ENCODE measurements at places on chromosomes 2 and 18.

GRCh38 chr18:8386669-8387380 lies 222.4 kb upstream of the RAB12 start:
- no peak for DNase-seq

DNA sequence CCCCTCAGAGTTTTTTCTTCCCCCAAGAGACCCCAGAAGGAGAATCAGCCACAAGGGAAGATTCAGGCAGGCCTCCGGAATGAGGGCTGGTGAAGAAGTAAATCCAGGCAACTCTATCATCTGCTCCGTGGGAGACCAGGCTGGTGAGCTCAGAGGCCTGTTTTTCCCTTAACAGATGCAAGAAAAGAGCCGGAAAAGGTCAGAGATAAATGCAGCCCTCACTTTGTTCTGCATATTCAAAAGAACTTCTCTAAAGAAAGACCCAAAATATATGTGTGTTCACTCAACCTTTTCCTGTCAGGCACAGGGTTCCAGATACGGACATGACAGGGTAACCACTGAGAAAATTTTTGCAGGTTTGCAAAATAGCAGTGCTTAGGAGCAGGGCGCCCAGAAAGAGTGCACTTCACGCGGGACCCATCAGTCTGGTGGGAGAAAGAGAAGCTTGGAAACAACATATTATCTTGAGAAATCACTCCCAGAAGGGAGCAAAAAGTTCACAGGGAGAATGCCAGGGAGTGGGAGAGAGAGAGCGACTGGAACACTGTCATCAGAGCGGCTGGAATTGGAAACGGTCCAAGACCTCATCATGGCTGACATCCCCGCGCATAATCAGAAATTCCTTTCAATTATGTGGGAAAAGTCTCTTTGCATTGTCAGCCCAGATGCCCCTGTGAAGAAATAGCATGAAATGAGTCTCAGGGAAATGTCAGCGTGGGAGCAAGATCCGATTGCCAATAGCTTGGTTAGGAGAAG lies 244.8 kb upstream of the SLC14A2 start:
- no peak for DNase-seq

- DNase-seq = no peak
Measured at GRCh38 chr18:25704494-25704893, 352.5 kb upstream of the ZNF521 start.

DNA sequence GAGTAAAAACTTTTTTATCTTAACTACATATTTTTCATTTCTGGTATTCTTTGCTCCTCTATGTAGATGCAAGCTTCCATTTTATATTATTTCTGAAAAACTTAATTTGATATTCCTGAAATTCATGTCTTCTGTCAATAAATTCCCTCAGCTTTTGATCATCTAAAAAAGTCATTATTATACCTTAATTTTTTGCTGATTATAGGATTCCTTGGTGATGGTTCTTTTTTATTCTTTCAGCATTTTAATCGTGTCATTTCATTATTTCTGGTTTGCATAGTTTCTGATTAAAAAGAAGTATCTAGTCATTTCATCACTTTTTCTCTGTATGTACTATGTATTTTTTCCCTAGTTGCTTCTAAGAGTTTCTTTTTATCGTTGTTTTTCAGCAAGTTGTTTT lies 241.8 kb upstream of the CYP26B1 start:
- no peak for DNase-seq

- DNase-seq = no peak
Measured at GRCh38 chr2:63050334-63051041, at the start of gene OTX1. Gene OTX1 (plus strand): TSS chr2:63050830. CDS start chr2:63052991, 2,161 bp downstream.

GRCh38 chr18:68178921-68179320 lies 536.0 kb downstream of the TMX3 start:
- no peak for DNase-seq

- no peak for DNase-seq
Measured at GRCh38 chr2:174624895-174625430, 27.4 kb upstream of the WIPF1 start.

DNA sequence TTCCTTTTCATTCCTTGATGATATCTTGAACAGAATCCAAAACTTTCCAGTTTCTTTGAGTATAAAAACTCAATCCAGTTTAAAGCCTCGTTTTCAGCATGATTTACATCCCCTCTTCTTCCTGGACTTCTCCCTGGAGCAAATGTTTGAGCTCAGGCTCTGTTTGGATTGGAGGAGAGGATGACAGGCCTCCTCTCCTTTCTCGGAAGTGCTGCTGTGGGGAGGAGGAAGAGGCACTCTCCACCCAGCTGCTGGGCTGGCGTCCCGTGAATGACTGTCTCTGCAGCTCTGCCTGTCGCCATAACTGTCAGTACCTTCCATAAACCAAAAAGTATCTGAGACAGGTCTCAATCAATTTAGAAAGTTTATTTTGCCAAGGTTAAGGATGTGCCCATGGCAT lies 238.2 kb upstream of the AGAP1 start:
- DNase-seq = no peak

DNA sequence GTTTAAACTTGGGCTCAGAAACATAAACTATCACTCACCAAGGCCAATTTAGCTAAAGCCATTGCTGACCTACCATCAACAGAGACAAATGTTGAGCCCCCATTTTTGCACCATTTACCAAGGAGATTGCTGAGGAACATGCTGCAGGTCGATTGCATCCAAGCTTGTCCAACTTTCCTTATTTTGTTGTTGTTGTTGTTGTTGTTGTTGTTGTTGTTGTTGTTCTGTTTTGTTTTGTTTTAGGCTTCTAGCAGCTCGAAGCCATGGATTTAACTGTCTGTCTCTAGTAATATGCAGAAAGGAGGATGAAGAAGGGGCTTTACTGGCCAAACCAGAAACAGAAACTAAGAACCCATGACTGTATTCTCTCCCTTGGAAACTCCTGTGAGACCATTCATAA lies 571.5 kb downstream of the IRS1 start:
- no peak for DNase-seq

GRCh38 chr18:56726906-56727305 lies 75.7 kb downstream of the WDR7 start:
- DNase-seq = no peak

DNA sequence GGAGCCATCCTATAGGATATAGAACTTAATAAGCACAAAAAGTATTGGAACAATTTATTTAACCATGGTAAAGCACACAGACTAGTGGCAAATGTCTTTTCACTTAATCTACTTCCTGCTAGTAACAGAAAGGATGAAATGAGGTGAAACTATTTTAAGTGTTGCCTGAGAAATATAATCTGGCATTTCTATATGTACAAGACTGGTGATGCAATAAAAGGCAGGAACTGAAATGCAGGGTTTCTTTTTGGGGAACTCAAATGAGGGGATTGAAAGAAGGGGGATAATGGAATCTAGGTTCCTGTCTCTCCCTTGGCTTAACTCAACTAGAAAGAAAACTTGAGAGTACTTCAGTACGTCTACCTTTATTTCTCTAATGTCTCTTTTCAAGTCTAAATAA lies 122.3 kb downstream of the MEMO1 start:
- no peak for DNase-seq

GRCh38 chr2:118386641-118387302 lies 298.5 kb downstream of the INSIG2 start:
- DNase-seq = no peak

DNA sequence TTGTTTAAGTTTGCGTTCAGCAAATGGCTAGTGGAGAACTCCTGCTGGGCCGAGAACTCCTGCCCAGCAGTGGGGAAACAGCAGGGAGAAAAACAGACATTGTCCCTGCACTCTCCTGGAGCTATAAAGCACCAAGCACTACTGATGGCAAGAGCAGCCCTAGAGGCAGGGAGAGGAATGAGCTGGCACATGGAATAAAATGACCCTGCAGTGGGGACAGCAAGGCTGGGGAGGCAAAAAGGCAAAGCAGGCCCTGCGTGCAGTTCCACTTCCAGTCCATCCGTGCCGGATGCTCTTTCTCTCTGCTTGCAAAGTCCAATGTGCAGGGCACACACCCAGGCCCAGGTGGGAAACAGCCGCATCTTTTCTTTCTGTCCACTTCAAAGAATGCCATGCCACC lies 415.5 kb downstream of the LRATD1 start:
- DNase-seq = no peak

GRCh38 chr2:33134086-33134771 lies 187.5 kb downstream of the LTBP1 start:
- DNase-seq = no peak

DNA sequence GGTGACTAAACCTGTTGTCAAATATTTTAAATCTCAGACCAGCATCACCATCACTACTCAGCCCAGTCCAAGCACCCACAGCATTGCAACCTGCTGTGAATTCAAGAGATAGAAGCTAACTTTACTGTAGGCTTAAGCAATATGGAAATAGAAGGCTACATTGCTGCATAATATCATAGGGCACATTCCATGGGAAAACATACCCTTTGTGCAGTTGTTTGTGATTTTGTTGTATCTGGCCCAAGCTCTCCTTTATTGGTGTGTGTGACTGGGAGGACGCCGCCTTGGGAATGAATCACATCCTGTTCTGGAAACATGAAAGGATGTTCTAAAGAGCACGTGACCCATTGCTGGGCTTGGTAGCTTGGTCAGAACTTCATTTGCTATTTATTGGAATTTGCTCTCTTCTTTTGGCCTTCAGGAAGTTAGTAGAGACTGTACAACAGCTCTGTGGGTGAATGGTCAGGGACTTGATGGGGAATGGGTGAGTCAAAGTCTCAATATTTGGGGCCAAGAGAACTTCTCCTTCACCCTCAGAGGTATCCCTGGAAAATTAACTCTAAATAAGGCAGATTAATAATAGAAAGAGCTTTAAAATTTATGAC lies 106.8 kb upstream of the SERPINE2 start:
- DNase-seq = no peak

DNA sequence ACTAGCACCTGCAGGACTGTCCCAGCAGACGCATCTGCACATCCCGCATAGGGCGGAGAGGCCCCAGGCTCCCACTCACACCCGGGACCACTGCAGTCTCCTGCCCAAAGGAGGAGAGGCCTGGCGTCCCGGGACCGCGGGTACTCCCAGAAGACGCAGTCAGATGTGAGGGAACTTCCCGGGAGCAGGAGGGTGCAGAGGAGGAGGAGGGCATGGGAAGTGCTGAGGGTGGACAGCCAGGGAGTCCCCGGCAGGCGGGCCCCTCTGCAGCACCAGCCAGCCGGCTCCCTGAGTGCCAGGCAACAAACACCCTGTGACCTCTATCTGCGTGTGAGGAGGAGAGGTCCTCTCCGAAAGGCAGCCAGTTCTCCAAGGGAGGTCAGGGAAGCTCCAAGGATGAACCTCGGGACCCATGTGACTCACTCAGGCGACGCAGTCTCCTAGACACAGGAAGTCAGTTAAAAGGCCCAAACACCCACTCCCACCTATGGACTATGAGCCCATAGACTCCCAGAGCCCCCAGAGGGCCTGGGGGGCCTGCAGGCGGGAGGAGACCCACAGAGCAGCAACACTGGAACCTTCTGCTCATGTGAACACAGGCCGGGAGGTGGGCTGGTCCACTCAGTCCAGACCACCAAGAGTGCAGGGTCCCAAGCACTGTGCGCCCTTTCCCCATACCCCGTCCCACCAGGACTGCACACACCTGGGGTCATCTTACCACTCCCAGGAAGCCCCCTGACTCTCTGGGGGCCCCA lies 4.2 kb downstream of the PXDN start:
- DNase-seq = no peak

DNA sequence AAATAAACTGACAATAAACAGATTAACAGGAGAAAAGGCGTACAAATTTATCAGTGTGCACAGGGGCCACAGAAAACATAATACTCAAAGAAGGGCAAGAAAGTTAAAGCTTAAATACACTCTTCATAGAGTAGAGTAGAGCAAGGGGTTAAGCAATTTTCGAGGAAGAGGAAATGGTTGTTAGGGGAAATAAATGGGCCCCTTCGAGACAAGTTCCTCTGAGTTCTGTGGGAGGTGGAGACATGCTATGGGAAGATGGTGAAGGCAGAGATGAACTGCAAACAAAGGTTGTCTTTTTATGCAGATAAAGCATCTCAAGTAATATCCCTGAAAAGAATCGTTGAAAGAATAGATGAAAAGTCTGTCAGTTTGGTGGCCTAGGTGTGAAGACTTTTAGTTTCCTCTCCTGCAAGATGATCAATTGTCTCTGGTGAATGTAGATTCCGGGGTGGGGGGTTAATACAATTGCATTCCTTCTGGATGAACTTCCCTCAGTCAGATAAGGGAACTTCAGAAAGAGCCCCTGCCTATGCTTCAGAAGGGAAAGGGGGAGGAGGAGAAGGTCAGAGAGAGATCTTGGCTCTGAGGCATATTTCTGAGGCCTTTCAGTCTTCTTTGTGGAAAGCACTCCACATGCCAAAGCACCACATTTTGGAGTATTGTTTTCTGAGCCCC lies 127.0 kb downstream of the METTL4 start:
- no peak for DNase-seq

- DNase-seq = no peak
Measured at GRCh38 chr2:171524018-171524401, 1.7 kb downstream of the CYBRD1 start.

DNA sequence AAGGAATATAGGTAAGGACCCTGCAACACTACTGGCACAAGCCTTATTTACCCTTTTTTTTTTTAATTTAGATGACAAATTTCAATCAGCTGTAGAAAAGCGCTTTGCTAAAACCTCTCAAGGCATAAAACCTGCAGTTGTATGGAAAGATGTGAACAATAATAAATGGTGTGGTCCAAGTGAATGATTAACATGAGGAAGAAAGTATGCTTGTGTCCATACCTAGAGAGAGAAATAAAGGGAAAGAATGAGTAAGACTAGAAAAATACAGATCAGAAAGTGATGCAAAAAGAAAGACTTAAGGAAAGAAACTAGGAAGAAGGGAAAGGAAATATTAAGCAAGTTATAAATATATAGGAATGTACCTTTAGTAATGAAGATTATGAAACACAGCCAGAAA lies 119.2 kb upstream of the SCN7A start:
- no peak for DNase-seq

DNA sequence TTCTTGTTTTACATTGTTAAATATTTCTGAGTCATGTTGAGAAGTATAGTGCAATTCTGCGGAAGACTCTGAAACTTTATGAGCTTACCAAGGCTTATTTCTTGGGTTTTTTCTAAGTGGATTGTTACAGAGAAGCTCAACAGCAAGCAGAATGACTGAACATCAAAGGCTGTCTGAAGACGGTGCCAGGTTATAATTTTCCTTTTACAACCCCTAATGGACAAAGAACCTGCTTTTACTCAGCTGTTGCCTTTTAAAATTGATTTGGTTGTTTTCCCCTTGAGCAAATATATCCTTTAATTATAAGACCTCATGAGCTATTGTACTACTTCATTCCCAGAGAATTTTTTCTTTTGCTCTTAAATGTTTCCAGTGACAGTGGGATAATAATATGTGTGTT lies 41.6 kb downstream of the LAMA3 start:
- DNase-seq = no peak

GRCh38 chr2:70029814-70030409 lies 57.4 kb upstream of the PCBP1 start:
- DNase-seq = no peak

DNA sequence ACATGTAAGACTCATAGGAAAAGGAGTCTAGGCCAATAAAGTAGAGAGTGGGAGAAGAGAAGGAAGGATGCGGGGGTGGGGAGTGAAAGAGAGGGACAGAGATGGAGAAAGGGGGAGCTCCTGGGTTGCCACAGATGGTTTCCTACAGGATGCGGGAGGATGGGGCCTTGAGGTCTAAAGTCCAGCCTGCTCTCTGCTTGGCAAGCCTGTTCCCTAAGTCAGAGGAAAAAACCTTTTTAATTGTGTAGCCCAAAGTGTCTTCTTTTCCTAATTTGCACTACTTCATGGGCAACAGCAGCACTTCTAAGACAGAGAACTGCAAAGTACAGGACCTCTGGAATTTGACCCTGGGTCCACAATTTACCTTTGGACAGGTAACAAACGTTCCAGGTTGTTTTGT lies 1.4 kb upstream of the FAM110C start:
- DNase-seq = no peak

- no peak for DNase-seq
Measured at GRCh38 chr2:30165617-30166016, 18.8 kb downstream of the YPEL5 start.

- DNase-seq = no peak
Measured at GRCh38 chr2:43001055-43001378, 208.6 kb upstream of the HAAO start.

All from stimulated activated naive CD4-positive, alpha-beta T cell (primary cell).